ENCODE measurements at places on chromosomes 6 and 20. TPM values are rescaled to one million over a fixed set of nuclear protein-coding genes. Genes with fewer than 3 reads are reported as not detected.
A peak's percentile ranks its signal among the peaks of the same experiment; 100 is the strongest.

LRP11 gene
- total RNA-seq, result 4.1 TPM

NUDT3 gene
- 15.1 TPM for total RNA-seq

SLC22A3 gene
- not detected for total RNA-seq

DNA sequence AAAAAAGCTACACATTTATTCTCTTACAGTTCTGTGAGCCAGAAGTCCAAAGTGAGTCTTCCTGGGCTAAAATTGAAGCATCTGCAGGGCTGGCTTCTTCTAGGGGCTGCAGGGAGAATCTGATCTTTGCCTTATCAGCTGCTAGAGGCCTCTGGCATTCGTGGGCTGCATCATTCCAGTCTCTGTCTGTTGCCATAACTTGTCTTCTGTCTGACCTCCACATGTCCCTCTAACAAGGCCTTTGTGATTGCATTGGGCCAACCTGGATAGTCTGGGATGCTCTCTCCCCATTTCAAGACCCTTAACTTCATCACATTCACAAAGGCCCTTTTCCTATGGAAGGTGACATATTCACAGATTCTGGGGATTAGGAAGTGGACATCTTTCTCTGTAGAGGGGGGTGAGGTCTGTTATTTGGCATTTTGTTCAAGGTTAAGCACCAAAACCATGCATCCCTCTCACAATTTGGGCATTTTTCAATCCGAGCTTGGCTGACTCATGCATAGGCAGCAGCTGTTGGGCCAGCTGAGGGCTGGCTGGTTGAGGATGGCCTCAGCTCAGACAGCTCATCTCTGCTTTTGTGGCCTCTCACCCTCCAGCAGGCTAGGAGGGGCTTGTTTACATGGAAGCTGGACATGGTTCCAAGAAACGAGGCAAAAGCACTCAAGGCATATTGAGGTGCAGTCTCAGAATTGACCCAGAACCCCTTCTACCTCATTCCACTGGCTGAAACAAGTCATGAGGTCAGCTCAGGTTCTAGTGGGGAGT, 116.1 kb upstream of the NXT1 start:
- no peak for DNase-seq

- peak; percentile 68 for DNase-seq
Observed at GRCh38 chr20:49276161-49276960, 1.5 kb downstream of the ZNFX1 start.

DNA sequence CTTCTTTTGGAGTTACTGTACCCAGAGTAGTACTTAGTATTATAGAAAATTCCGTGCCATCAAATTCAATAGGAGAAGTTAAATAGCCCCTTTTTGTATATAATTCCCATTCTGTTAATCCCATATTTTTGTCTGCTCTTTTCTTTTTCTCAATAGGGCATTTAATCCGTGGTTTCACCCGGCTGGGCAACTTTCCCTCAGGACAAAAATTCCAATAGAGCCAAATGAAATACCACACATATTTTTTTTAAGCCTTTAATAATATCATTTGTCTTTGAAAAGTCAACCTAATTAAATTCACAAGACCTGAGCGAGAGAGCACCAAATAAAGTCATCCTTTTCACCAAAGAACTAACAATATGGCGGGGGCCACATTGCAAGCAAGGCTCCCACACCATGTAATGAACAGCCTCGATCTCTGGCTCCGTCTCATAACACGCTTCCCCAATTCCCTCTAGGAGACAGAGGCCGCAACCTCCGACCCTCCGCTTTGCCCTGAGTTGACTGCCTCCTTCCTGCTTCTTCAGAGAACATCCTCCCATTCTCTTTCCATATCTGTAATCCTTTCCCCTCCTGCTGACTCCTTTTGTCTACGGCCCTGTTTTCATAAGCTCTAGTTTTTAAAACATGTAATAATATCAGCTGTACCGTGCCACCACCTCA, 13.6 kb downstream of the NHSL1 start:
- no peak for DNase-seq

AGER gene
- 21.6 TPM for total RNA-seq

KCNK17 gene
- not detected for total RNA-seq

DNA sequence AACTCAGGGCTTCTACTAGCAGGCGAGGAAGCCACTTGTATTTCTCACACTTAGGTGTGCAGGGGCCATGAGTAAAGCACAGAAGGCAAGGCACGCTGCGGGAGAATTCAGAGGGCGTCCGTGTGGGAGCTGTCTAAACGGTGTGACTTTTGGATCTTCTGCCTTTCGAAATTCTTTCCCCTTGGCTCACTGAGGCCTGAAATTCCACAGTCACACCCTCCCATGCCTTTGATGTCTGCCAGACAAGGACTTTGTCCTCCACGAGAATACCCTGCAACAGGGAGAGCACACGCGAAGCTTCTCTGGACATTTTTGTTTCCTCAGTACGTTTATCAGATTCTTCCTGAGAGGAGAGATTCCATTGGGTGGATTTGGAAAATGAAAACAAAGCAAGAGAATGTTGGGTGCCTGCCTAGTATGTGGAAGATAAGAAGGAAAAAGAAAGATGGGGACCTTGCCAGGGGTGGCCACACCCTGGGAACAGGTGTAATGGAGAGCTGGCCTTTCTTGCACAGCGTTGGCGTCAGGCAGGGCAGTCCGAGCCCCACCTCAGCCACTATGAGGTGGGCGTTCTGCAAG, 235.7 kb downstream of the MYLK4 start:
- no peak for DNase-seq

TPD52L1 gene
- 1.6 TPM for total RNA-seq

OR14J1 gene
- total RNA-seq, result not detected

GFRAL gene
- total RNA-seq, result not detected

APCDD1L gene
- not detected for total RNA-seq

DNA sequence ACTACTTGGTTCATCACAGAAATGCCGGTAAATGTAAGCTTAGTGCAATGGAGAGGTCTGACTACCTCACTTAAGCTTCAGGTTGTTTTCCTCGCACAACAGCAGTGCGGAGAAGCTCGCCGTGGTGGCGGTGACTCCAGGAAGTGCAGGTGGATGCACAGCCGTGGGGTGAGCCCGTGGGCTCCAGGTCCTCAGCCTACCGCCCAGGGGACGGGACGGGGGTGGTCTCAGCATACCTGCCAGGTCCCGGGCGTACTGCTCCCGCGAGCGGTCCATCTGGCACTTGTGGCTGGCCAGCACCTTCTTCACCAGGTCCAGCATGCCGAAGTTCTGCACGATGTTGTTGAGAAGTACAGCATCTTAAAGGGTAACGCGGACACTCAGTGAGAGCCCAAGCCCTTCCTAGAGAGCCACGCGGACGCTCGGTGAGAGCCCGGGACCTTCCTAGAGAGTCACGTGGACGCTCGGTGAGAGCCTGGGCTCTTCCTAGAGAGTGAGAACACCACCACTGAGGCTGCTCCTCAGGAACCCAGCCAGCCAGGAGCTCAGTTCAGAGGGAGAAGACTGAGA, 17.8 kb upstream of the HELZ2 start:
- DNase-seq, result no peak

GRCh38 chr6:149233056-149233715, 84.3 kb upstream of the TAB2 start:
- peak; percentile 78 for DNase-seq

GRCh38 chr20:61776491-61777075, 289.1 kb downstream of the TAF4 start:
- DNase-seq, result no peak

GRCh38 chr6:25564943-25565342, 87.1 kb upstream of the SCGN start:
- no peak for DNase-seq

DNA sequence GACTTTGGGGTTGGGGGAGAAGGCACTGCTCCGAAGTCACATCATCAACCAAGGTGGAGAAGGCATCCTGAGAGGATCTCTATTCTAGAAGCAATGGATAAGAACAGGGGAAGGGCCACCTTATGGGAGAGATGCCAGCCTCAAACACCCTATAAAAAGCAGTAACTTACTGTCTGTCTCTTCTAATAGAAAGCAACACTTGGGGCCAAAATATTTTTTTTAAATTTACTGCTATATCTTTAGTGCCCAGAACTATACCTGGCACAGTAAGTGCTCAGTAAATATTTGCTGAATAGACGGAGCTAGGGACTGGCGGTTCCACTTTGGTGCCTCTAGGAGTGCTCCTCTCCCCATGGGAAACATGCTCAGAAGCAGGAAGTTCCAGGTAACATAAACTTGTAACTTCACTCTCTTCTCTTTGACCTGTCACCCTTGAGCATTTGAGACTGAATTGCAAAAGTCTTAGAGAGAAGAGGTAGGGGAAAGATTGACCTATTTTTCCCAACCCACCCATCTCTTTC, 807 bp upstream of the OTOR start:
- DNase-seq, result no peak

AARS2 gene
- 19.7 TPM for total RNA-seq

- no peak for DNase-seq
Observed at GRCh38 chr20:62285151-62285550, 17.6 kb upstream of the ADRM1 start.

GLP1R gene
- 0.33 TPM for total RNA-seq

DNA sequence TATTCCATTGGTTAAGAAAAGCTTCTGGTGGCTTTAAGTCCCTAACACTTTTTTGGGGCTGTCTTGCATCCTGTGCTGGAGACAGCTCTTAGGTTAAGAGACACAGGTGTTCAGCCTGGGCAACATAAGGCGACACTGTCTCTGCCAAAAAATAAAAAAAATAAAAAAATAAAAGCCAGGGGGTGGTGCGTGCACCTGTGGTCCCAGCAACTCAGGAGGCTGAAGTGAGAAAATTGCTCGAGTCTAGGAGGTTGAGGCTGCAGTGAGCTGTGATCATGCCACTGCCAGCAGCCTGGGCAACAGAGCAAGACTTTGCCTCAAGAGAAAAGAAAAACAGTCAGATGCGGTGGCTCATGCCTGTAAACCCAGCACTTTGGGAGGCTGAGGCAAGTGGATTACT, 55.6 kb upstream of the ZMYND8 start:
- DNase-seq, result no peak

DNA sequence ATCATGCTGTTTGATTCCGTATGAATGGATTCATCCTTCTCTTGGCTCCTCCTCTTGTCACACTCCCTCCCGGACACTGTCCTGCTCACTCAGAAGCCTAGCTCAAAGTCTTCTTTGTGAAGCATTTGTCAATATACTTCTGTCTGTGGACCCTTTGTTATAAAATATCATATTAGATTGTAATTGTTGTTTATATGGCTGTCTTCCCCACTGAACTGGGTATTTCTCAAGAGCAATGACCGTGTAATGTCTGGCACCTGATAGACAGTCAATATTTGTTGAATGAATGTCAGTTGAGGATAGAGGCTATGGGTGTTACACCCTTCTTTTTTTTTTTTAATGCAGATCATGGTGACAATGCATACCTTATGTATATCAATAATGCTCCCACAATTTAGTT, 335.3 kb downstream of the SOX4 start:
- no peak for DNase-seq

ANKRD6 gene
- 5.8 TPM for total RNA-seq

- DNase-seq, result no peak
Observed at GRCh38 chr20:63689046-63690002, 7.1 kb upstream of the TNFRSF6B start.

GRCh38 chr6:155595284-155595683, 139.6 kb upstream of the NOX3 start:
- DNase-seq, result no peak

LPA gene
- not detected for total RNA-seq

LRRC73 gene
- total RNA-seq, result 0.48 TPM

- DNase-seq, result no peak
Observed at GRCh38 chr6:130587778-130588520, 222.1 kb downstream of the TMEM200A start.

DNAJC5 gene
- total RNA-seq, result 30.7 TPM

Data from activated naive CD4-positive, alpha-beta T cell treated with anti-CD3 and anti-CD28 coated beads, Interleukin-2, amount 50 U/mL, for 72 hours (primary cell).